Mucosa of descending colon (tissue), 3 donors: ENCODE measurements at places on chromosomes 6 and 20. TPM values are rescaled to one million over a fixed set of nuclear protein-coding genes. Genes with fewer than 3 reads are reported as not detected.

Gene GPX5
- not detected for total RNA-seq

Gene UFL1
- 24.9 TPM for total RNA-seq

Gene PAK1IP1
- 9.8 TPM for total RNA-seq

Gene RNF144B
- 8.7 TPM for total RNA-seq

Gene SESN1
- total RNA-seq = 32.8 TPM

Gene ZNF165
- 7.1 TPM for total RNA-seq

Gene TP53TG5
- 2.1 TPM for total RNA-seq

Gene MCCD1
- not detected for total RNA-seq
